ENCODE measurements at places on chromosomes 5 and 9.

GRCh38 chr5:127313847-127314473 is 23.4 kb downstream of the MEGF10 start:
- peak; percentile 26 for DNase-seq

GRCh38 chr9:123523845-123524244 is 167.8 kb downstream of the CRB2 start:
- no peak for DNase-seq

GRCh38 chr9:121275781-121276658 is 8.1 kb downstream of the GSN start:
- DNase-seq = no peak

DNA sequence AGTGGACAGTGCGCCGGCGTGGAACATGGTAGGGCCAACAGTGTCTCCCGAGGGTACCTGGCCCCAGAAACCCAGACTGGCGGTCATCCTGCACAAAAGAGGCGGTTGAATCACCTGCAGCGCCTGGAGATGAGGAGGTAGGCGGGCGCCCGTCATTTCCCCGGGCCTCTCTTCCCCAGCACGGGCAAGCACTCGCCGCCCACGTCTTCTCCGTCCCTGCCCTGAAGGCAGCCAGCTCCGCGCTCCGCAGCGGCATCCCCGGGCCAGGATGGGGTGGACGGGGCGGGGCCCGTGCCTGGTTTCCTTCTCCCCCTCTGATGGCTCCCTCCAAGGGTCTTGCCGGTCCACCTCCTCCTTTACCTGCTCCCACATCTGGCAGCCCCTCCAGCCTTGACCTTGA is 27.1 kb upstream of the N4BP3 start:
- DNase-seq = no peak

- no peak for DNase-seq
Measured at GRCh38 chr9:128593856-128594255, 41.5 kb downstream of the SPTAN1 start.

- no peak for DNase-seq
Measured at GRCh38 chr9:114214181-114214580, 58.8 kb downstream of the COL27A1 start.

DNA sequence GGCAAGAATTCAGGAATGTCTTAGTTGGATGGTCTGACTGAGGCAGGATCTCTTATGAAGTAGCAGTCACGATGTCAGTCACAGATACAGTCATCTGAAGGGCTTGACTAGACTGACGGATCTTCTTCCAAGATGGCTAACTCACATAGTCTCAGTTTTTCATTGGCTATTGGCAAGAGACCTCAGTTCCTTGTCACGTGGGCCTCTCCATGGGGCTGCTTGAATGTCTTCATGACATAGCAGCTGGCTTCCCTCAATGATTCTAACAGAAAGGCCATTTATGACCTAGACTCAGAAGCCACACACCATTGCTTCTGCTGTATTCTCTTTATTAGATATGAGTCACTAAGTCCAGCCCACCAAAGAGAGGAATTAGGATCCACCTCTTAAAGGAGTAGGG is 4.7 kb downstream of the APC start:
- DNase-seq = no peak

- DNase-seq = no peak
Measured at GRCh38 chr5:158380661-158381060, 521.7 kb upstream of the CLINT1 start.

DNA sequence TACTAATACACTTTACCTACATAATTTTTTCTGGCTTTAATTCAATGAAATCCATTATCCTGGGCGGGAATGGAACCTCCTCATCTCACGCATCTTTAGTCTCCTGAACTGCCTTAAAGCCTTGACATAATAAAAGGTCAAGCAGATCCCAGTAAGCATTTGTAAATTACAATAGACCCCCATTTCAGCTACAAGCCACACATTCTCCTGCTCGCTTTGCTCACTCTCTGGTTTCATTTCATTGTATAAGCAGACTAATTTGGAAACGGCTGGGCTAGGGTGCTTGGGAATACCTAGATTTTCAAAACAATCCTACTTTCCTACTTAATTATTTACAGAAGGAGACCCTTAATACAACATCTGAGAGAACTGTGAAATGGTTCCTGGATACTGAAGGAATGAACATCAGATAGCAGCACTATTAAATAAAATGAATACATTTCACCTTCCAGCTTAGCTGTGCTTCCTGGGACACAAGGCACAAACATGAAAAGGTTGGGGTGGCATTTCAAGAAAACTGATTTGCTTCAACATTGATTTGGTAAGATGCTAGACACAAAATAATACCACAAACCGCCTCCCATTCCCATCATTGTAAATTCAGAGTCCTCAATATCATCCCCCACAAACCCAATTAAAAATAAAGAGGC is 1.5 kb downstream of the JAKMIP2 start:
- DNase-seq = no peak

DNA sequence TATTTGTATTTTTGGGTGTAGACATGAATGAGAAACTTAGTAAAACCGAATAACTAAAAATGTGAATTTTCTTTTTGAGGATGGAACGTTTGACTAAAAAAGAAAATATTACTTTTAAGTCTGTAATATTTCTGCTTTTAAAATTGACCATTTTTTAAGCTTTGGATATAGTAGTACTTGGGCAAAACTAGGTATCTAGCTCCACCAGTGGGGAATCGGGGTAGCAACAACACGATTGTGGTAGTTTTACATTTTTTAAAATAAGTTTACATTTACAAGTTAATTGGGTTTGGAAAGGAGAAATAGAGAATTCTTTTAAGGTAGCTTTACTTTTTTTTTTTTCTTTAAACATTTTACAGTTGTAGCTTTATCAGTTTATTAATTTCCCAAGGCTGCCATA is 154.4 kb downstream of the MAN2A1 start:
- DNase-seq = no peak

- no peak for DNase-seq
Measured at GRCh38 chr5:98106116-98107031, 667.1 kb upstream of the RGMB start.

- no peak for DNase-seq
Measured at GRCh38 chr5:67575087-67575486, 378.5 kb upstream of the CD180 start.

DNA sequence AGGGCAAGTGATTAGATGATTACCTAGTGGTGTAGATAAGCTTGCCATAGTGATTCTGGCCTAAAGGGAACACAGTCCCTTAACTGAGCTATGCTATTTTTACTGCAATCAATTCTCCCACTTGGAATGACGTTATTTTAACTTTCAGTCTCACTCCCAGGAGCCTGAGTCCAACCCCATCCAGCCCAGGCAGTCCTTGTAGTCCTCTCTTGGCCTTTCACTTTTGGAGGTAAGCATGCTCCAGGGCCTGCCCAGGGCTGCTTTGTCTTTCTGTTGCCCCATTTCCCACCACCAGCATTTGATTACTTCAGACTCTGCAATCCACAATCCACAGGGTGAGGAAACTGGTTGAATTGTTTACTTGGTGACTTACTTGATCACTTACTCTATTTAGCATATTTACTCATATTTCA is 233.0 kb downstream of the CD180 start:
- DNase-seq = no peak

DNA sequence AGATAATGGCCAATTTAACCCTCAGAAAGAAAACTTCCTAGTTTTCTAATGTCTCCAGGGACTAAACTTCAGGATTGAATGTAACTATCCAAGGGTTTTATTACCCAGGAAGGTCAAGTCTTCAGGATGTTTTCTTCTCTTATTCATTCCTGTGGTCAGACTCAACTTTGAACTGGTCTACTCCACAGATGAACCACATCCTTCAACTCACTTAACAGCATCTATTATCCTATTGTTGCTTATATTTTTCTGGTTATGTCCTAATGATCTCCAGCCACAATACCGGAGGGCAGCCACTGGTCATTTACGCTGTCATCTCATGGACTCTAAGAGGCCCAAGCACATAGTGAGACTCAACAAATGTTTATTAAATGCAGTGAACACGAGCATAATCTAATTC is 47.2 kb upstream of the LIFR start:
- no peak for DNase-seq

All from stimulated activated CD4-positive, alpha-beta T cell treated with anti-CD3 and anti-CD28 coated beads, TNF-alpha, amount 100 ng/mL, for 1 hour (primary cell).